ENCODE measurements at places on chromosomes 16 and 17.

GRCh38 chr17:74525781-74526288, 5.4 kb downstream of the CD300LB start:
- ATAC-seq: no peak

DNA sequence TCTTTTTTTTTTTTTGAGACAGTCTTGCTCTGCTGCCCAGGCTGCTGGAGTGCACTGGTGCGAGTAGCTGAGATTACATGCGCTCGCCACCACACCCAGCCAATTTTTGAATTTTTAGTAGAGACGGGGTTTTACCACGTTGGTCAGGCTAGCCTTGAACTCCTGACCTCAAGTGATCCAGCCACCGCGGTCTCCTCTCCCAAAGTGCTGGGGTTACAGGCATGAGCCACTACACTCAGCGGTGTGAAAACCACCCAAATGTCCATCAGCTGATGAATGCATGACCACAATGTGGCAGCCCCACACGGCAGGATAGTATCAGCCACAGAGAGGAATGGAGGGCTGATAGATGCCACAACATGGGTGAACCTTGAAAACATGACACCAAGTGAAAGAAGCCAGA, 2.1 kb downstream of the P2RX5 start:
- peak; percentile 76 for ATAC-seq

DNA sequence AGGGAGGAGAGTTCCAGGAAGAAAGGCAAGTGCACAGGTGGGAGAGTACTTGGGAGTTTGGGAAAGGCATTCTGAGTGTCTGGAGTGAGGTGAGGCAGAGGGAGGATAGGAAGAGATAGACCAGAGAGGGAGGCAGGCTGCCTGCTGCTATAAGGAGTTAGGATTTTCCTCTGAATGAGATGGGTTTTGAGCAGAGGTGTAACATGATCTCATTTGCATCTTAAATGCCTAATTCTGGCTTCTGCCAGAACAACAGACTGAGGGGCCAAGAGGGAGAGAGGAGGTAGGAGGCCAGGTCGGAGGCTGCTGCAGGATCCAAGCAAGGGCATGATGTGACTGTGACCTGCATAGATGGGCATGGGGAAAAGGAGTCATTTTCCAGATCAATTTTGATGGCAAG, 31.5 kb upstream of the IRX6 start:
- no peak for ATAC-seq

DNA sequence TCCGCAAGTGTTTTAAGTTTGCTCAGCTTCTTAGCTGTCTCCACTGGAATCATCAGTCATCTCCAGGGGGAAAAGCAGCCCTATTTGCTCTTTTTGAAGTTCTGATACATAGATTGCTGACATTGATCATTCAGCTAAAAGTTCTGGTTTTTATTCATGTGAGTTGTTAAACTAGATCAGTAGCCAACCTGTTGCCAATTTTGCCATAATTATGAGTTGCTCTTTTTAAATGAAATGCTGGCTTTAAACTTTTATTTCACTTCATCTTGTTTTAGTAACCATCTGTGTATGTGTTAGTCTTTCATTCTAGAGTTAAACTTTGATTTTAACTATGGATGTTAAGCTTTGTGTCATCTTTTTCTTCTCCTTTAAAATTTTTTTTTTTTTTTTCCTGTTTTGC, 12.5 kb downstream of the UTP18 start:
- ATAC-seq: no peak

GRCh38 chr17:64628641-64629040, 33.5 kb downstream of the SMURF2 start:
- peak; percentile 85 for ATAC-seq

DNA sequence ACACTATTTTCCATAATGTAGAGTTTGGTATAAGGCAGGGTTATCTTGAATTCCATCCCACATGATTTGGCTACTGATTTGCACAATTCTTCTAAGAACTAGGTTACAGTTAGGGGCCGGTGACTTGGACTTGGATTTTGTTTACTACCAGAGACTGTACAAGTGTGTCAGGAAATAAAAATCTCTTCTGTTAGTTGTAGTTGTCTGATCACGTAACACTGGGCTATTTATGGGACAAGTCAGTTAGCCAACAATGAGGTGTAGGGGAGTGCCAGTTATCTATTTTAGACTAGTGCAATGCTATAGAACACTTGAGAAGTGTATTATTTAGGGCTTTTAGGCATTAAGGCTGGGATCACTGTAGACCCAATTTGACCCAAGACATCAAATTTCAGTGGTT, 39.7 kb upstream of the GHDC start:
- ATAC-seq: no peak

DNA sequence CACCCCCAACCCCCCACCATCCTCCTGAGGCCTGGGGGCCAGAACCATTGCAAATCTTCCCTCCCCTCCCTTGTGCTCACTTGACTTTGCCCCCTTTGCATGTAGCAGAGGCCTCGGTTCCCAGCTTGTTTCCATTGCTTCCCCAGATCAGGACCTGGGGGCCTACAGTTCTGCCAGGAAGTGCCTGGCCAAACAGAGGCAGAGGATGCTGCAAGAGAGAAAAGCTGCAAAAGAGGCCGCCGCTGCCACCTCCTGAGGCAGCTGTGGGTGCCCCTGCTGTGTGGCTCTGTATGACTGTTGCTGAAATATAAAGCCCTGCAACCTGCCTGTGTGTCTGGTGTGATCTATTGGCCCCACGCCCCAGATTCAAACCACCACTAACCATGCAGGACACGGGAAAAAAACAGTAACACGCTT, 2.3 kb downstream of the NDUFB10 start:
- ATAC-seq: no peak

- peak; percentile 80 for ATAC-seq
Observed at GRCh38 chr16:3587547-3588110, 10.4 kb upstream of the NLRC3 start.
